ENCODE measurements at places on chromosomes 11 and 22.
A peak's percentile ranks its signal among the peaks of the same experiment; 100 is the strongest.

DNA sequence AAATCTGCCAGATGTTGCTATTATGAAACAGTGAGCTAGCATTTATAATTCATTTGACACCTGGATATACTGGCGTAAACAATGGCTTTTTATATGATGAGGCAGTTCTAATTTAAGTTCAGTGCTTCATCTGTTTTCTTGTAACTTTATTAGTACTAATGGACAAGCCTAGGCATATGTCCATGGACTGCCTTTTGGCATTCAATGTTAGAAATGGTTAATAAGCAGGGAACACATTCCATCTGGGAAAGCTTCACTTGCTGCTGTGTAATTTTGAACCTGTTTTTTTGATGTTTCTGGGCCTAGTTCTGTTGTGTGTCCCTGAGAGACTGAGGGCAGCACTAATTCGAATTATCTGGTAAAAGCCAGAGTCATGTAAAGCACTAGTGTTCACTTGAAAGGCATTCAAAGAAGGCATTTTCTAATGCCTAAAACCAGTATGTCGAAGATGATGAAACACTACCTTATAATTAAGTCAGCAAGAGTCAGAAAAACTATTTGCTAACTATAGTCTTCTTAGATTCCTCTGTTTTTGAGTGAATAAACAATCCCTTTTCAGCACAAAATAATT, 138.5 kb downstream of the SWAP70 start:
- DNase-seq, result no peak

- no peak for DNase-seq
Observed at GRCh38 chr11:1433568-1433967, 43.8 kb downstream of the BRSK2 start.

GRCh38 chr11:78595436-78596130, 20.9 kb upstream of the NARS2 start:
- no peak for DNase-seq

- DNase-seq, result peak; percentile 86
Observed at GRCh38 chr11:85685820-85686459, at the start of gene CCDC89. Gene CCDC89 (minus strand): TSS chr11:85686195. CDS start chr11:85686130, 65 bp downstream.

DNA sequence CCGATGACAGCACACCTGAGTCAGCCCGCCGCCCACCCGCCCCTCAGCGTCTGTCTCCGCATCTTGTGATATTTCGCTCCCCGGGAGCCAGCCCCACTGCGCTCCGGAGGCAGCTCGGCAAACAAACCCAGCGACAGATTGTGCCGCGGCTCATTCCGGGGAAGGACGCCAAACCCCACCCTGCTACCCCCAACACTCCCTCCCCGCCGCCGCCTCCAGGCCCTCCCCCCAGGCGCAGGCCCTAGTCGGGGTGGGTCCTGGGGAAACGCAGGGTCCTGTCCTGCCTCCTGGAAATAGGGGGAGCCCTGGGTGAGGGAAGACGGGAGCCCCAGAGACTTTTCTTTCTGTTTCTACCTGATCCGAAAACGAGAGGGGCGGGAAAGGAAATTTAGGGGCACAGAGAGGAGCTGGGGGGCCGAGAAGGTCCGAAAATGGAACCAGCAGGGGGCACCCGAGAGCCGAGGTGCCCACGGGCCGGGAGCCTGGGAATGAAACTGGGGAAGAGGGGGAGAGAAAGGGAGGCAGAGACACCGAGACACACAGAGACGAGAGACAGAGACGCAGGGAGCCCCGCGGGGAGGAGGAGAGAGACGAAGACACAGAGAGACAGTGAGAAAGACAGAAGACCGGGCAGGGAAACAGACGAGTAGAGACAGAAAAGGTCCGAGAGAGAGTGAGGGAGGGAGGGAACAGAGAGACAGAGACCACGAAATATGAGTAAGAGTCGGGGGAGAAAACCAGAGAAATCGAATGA, 1.7 kb upstream of the RTN4RL2 start:
- no peak for DNase-seq

DNA sequence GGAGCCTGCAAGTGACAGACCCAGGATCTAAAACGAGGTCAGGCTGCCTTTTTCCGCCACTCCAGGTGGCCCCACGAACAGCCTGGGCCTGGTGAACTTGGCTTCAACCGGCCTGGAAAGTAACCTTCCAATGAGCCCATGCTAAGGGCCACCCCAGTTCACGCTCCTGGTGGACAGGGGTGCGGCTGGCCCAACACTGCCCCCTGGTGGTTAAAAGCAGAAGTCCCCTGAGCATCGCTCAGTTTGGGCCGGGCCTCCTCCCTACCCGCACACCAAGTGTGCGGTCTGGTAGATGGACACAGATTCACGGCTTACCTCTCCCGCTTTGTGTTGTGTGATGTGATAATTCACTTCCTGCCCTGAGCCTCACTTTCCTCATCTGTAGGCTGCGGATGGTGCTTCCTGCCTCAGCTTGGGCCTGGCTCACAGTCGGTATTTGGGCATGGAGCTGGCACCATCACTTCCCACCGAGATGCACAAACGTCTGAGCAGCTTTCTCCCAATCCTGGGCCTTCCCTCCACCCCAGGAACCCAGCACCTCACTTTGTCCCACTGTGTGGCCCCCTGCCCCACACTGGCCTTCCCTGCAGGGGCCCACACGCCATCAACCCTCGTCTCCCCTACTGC, 13.7 kb upstream of the SEC14L3 start:
- peak; percentile 69 for DNase-seq

DNA sequence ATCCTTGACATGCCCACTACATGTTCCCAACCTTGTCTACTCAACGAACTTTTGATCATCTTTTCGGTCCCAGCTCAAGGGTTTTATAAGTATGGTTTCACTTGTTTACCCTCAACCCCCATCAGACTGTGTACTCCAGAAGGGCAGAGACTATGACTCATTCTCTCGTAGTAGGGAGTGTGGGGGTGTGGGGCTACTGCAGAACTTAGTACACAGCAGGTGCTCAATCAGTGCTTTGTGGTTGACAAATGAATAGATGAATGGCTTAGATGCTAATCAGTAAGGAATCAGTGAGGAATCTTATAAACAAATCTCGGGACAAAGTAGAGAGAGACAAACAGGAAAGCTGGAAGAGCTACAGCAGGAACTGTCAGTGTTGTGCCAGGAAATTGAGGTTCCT, 151.7 kb upstream of the PLET1 start:
- no peak for DNase-seq

DNA sequence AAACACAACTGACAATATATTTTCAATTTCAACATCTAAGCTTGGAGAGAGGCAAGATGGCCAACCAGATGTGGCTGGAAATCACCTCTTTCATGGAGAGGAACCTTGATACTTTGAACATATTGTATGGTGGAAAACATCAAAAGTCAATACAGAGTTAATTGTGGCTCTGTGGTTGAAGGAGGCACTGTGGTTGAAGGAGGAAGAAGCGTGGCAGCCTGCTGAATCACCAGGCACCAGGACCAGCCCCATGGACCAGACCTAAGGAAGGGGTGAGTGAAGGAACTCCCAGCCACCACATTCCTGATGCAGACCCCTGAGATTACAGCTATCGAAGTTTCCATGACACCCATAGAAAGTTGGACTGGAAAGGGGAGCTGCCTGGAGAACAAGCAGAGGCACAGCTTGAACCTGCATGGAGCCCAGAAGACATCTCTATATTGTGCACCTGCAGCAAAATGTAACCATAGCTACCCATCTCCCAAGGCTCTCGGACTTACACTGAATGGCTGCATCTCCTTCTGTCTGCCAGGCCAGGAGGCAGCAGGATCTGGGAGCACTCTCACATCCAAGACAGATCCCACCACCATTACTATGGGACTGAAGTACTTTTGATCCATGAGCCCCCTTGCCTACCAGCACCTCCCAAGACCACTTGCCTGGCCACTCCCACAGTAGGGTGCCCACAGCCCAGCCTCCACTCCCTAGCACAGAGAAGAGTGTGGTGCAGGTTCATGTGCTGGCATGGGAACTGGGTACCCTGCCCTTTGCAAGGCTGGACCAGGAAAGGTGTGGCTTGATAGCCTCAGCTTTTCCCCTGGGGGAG, 79.8 kb upstream of the SC5D start:
- DNase-seq, result no peak

DNA sequence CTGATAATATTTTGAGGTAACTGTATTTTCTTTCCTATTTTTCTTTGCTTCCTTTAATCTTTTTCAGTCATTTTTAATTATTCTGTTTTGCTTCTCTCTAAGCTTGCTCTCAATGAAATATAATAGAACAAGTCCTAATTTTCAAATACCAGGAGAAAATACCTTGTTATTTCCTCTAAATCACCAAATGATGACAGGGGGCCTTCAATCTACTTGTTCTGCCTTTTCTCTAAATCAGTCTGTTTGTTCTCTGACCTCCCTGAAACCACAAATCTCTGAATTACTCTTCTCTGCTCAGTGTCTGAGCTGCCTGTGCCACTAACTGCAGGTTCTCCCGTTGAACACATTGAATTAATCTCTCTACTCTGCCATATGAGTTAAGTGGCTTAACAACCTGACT, 286.2 kb downstream of the C11orf87 start:
- DNase-seq, result no peak

GRCh38 chr11:2085251-2086066, 53.7 kb downstream of the IGF2 start:
- no peak for DNase-seq
